ENCODE measurements at places on chromosomes 3 and 15.

DNA sequence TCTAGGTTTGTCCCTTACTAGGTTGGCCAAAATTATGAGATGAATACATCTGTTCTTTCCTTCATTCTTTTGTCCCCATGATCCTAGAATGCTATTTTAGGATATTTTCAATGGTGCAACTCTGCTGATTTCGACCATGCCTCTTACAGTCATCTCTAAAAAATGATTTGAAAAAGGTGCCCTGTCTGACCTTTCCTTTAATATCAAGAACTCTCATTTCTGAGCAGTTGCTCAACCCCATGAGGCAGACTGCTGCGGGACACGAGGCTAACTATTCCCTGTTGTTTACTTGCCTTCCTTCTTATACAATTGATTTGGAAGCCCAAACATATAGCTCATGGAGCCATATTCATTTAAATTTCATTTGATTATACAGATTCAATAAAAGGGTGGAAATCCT lies 14.6 kb downstream of the PLSCR2 start:
- DNase-seq = no peak

- DNase-seq = no peak
Observed at GRCh38 chr3:148243609-148244008, 454.1 kb upstream of the AGTR1 start.

DNA sequence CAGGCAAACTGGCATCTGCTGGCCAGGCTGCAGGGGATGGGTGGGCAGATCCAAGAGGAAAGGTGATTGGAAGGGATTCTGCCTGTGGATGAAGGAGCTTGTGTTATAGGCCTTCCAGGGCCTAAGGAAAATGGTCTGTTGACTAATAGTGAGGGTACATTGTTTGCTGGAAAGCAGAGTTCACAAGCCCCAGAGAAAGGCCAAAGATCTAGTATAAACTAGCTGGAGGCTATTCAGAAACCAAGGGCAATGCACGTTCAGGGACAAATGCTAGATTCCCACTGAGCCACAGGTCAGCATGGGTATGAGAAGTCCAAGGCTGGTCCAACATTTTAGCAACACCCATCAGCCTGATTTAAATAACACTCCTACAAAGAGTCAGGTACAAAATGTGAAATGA lies 74.7 kb downstream of the FBN1 start:
- DNase-seq = no peak

- no peak for DNase-seq
Observed at GRCh38 chr3:55441499-55441898, 45.6 kb downstream of the WNT5A start.

- DNase-seq = peak; percentile 36
Observed at GRCh38 chr3:138935863-138936740, 10.8 kb downstream of the FOXL2 start.

- no peak for DNase-seq
Observed at GRCh38 chr15:74592222-74592621, 23.4 kb upstream of the CLK3 start.

DNA sequence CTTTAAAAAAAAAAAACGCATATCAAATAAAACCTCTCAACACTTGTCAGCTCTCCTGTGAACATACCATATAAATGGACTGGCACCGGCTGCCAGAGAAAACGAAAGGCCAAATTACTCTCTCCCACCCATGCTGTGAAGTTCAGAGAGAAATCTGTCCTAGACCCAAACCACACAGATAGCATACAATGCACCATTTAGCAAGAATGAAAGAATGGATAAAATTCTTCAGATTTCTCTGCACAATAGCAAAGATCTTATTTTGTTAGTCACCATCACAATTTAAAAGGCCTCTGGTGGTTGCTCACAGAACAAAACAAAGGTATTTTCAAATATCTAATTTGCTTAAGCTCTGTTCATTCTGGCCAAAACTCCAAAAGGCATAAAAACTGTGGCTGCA lies 93.9 kb upstream of the BHLHE40 start:
- DNase-seq = no peak

- DNase-seq = no peak
Observed at GRCh38 chr3:37173806-37174205, 576 bp downstream of the LRRFIP2 start.

DNA sequence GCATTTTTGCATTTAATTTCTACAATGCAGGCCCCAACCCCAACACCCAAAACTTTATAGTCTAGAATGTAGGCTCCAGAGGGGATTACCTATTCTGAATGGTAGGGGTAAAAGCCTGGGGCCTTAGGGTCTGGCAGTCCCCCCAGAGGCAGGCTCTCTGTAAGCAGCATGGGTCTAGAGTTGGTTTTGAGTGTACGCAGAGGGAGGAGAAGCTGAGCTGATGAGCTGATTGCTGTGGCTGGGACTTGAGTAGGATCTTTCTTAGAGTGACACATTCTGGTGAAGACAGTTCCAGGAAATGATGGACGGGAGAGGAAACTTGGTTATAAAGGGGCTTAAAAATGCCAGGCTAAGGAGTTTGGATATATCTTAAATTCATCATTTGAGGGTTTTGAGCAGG lies 2.1 kb downstream of the LPP start:
- DNase-seq = no peak

- no peak for DNase-seq
Observed at GRCh38 chr3:192642651-192643050, 84.7 kb downstream of the FGF12 start.

GRCh38 chr3:182252802-182253201 lies 540.5 kb upstream of the ATP11B start:
- DNase-seq = no peak

GRCh38 chr3:149120051-149120972 lies 9.1 kb upstream of the HPS3 start:
- no peak for DNase-seq

GRCh38 chr15:84600331-84600686 lies 500 bp upstream of the ZSCAN2 start:
- peak; percentile 11 for DNase-seq

- DNase-seq = no peak
Observed at GRCh38 chr3:167967257-167968036, 128.3 kb downstream of the GOLIM4 start.

DNA sequence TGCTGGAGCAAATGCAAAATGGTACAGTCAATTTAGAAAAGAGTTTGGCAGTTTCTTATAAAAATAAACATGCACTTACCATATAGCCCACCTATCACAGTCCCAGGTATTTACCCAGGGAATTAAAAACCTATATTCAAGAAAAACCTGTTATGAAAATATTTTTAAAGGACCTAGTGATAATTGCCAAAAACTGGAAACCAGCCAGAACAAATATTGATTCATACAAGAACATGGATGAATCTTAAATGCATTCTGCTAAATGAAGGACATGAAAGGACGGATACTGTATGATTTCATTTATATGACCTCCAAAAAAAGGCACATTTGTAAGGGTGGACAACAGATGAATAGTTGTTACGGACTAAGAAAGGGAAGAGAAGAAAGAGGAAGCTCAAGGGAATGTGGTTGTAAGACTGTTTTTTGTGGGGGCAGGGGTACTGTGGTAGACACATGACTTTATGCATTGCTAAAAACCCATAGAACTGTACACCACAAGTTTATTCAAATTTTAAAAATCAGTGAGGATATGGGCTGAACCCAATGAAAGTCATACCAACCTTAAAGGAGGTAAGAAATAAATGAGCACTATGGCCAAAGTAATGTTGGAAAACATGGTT lies 61.0 kb downstream of the ZBBX start:
- no peak for DNase-seq

GRCh38 chr3:139219463-139219862 lies 124.4 kb upstream of the MRPS22 start:
- no peak for DNase-seq

DNA sequence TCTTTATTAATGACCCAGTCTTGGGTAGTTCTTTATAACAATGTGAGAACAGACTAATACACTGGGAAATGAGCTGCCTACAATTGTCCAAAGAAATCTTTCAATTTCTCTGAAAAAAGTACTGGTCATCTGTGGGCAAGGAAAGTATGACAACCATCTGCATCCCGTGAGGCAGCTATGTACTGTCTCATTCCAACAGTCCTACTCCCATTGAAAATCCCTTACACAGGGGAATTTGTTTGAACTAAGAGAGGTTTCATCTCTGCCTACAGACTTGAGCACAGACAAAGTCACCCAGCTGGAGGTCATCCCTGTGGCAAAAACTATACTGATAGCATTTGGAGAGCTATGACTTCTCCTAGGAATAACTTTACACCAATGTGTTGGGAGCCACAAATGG lies 27.1 kb downstream of the SHC4 start:
- no peak for DNase-seq

- DNase-seq = no peak
Observed at GRCh38 chr15:70892912-70893560, 410 bp downstream of the LRRC49 start.

- DNase-seq = no peak
Observed at GRCh38 chr3:167783781-167784180, 48.3 kb downstream of the SERPINI1 start.

GRCh38 chr15:43523646-43524045 lies 6.2 kb downstream of the MAP1A start:
- DNase-seq = no peak
